NCI-H1105 treated with DMSO at 0.1 percent for 48 hours (cell line): ENCODE measurements at places on chromosomes 12 and 14.

GRCh38 chr14:67425608-67426007 lies 13.6 kb upstream of the PLEK2 start:
- DNase-seq: no peak

GRCh38 chr14:59583755-59584154 lies 7.1 kb upstream of the CCDC175 start:
- DNase-seq: no peak

GRCh38 chr12:108369736-108370396 lies 30.8 kb upstream of the CMKLR1 start:
- DNase-seq: no peak

DNA sequence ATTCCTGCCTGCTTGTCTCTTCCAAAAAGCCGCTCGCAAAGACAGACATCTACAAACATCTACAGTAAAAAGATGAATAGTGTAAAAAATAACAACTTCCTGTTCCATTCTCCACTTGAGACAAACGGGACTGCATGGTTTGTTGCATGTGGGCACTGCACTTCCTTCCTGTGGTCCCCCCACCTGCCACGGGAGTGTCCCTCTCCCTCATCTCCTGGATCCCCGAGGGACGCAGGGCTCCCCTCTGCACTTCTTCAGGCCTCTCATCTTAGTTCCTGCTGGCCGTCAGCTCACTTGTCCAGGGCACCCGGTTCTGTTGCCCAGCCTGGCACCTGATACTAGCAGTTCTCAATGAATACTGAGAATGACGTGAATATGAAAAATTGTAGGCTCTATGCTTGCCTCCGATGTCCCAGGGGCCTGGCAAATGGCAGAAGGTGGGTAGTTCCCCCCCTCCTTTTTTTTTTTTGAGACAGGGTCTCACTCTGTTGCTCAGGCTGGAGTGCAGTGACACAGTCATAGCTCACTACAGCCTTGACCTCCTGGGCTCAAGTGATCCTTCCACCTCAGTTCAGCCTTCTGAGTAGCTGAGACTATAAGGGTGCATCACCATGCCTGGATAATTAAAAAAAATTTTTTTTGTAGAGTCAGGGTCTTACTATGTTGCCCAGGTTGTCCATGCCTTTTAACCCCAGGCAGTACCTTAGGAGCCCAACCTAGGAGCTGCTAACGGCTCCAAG lies 3.5 kb upstream of the KLC1 start:
- DNase-seq: no peak

DNA sequence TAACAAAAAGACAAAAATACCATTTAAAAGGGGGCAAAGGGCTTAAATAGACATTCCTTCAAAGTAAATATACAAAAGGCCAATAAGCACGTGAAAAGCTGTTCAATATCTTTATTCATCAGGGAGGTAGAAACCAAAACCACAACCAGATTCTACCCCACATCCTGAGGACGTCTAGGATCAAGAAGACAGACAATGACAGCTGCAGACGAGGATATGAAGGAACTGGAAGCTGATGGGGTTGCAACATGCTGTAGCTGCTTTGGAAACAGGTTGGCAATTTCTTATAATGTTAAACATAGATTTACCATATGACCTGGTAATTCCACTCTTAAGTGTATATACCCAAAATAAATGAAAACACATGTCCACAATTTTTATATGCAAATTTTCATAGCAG lies 85.1 kb upstream of the C14orf180 start:
- DNase-seq: no peak

GRCh38 chr12:27996761-27997160 lies 24.2 kb upstream of the PTHLH start:
- no peak for DNase-seq

GRCh38 chr12:42958291-42958674 lies 368.7 kb upstream of the PRICKLE1 start:
- no peak for DNase-seq
